Regular cardiac myocyte (primary cell): ENCODE measurements at places on chromosomes 7 and 10. TPM values are rescaled to one million over a fixed set of nuclear protein-coding genes. Genes with fewer than 3 reads are reported as not detected.

Gene PKD1L1
- 0.19 and 0.28 TPM in 2 replicates for total RNA-seq

Gene GPR15LG
- not detected in 2 replicates for total RNA-seq

Gene MACROH2A2
- total RNA-seq, result 2.9 and 7.9 TPM in 2 replicates

Gene SVOPL
- total RNA-seq, result not detected in 2 replicates

Gene OR9A2
- total RNA-seq, result 0.19 TPM in 1 of 2 replicates, not detected in the other

Gene PDE6C
- not detected in 2 replicates for total RNA-seq

Gene RNF148
- 0.28 and 0.38 TPM in 2 replicates for total RNA-seq

Gene FKBP6
- total RNA-seq, result not detected in 2 replicates

Gene OR6V1
- not detected in 2 replicates for total RNA-seq

Gene GIMAP7
- total RNA-seq, result under 0.01 and 0.19 TPM in 2 replicates

Gene PNLIP
- not detected in 2 replicates for total RNA-seq

Gene WNT8B
- total RNA-seq, result not detected in 2 replicates

Gene ABCA13
- total RNA-seq, result under 0.01 and 0.56 TPM in 2 replicates

Gene CCDC186
- 15.1 and 20.0 TPM in 2 replicates for total RNA-seq

Gene SH2B2
- 1.2 and 4.8 TPM in 2 replicates for total RNA-seq

Gene OR2A1
- total RNA-seq, result under 0.01 TPM in 1 of 2 replicates, not detected in the other

Gene SFTPD
- not detected in 2 replicates for total RNA-seq

Gene GLI3
- total RNA-seq, result 1.4 and 3.3 TPM in 2 replicates

Gene NUTM2A
- total RNA-seq, result 0.28 and 0.58 TPM in 2 replicates

Gene SLC16A12
- 0.56 and 0.96 TPM in 2 replicates for total RNA-seq

Gene MRLN
- not detected in 2 replicates for total RNA-seq

Gene SLK
- total RNA-seq, result 52.1 and 56.0 TPM in 2 replicates

Gene ZNF467
- 0.56 and 0.77 TPM in 2 replicates for total RNA-seq

Gene RELN
- total RNA-seq, result 20.0 and 94.7 TPM in 2 replicates

Gene SPDYE2
- total RNA-seq, result not detected in 2 replicates

Gene MRPL43
- total RNA-seq, result 44.8 and 63.8 TPM in 2 replicates

Gene CNPY1
- not detected in 2 replicates for total RNA-seq

Gene THAP5
- total RNA-seq, result 19.2 and 24.8 TPM in 2 replicates

Gene PRPS1L1
- total RNA-seq, result not detected in 2 replicates
